Fibroblast of skin of abdomen (primary cell): ENCODE measurements at places on chromosomes 12 and 14.

GRCh38 chr14:79972230-79972629 is 239.1 kb downstream of the DIO2 start:
- DNase-seq = no peak

GRCh38 chr12:32265456-32265855 is 133.9 kb upstream of the FGD4 start:
- no peak for DNase-seq

DNA sequence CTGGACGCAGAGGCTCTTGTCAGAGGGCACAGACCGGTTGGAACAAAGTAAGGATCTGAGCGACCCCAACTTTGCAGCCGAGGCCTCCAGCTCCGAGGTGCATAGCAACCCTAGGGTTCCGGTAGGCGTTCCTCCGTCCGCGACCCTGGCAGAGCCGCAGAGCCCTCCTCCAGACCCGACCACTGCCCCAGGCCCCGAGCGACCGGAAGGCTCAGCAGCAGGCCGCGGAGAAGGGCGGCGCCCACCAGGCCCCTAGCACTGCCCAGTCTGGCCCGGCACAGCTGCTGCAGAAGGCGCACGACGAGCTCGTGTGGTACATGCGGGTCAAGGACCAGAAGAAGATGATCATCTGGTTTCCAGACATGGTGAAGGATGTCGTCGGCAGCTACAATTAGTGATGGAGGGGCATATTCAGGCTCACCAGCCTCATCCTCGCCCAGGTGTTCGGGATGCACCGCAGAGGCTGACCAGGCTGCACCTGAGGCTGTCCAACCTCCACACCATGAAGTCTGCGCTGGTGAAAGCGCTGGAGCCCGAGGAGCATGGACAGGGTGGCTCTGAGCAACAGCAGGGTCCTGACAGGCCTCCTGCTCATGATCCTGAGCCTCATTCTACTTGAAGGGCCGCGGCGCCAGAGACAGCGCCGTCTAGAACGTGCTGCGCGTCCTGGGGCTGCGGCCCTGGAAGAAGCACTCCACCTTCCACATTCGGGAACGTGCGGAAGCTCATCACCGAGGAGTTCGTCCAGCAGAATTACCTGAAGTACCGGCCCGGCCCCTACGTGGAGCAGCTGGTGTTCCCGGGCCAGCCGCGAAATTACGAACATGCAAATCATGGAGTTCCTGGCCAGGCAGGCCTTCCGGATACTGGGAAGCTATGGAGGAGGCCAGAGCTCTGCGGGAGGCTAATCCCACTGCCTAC is 24.5 kb downstream of the CAPS2 start:
- no peak for DNase-seq

GRCh38 chr12:47801170-47801903 is 18.4 kb downstream of the HDAC7 start:
- no peak for DNase-seq

GRCh38 chr14:61113561-61114225 is 132.6 kb downstream of the SLC38A6 start:
- no peak for DNase-seq
